ENCODE measurements at places on chromosomes 1 and 21. TPM values are rescaled to one million over a fixed set of nuclear protein-coding genes. Genes with fewer than 3 reads are reported as not detected.

Gene HPCA
- total RNA-seq = 0.36 TPM

Gene PKN2
- total RNA-seq = 27.4 TPM

Gene ARHGAP30
- 198 TPM for total RNA-seq

Gene CATSPERE
- total RNA-seq = 0.38 TPM

Gene KCNJ6
- not detected for total RNA-seq
